ENCODE measurements at places on chromosomes 7 and 10. TPM values are rescaled to one million over a fixed set of nuclear protein-coding genes. Genes with fewer than 3 reads are reported as not detected.

NME8 gene
- total RNA-seq = not detected

TMEM176A gene
- total RNA-seq = not detected

CLDN3 gene
- total RNA-seq = 3.6 TPM

MUC3A gene
- total RNA-seq = 22.3 TPM

STK31 gene
- 0.77 TPM for total RNA-seq

ZNF485 gene
- 1.5 TPM for total RNA-seq

VSTM4 gene
- total RNA-seq = 0.41 TPM

OR2A12 gene
- total RNA-seq = not detected

ACSM6 gene
- not detected for total RNA-seq

PHYH gene
- 32.0 TPM for total RNA-seq

PDE6C gene
- not detected for total RNA-seq
